ENCODE measurements at places on chromosomes 2 and 18. TPM values are rescaled to one million over a fixed set of nuclear protein-coding genes. Genes with fewer than 3 reads are reported as not detected.

The NCKAP1 gene
- 66.2 TPM for total RNA-seq

The MSH2 gene
- 13.7 TPM for total RNA-seq

The DHRS9 gene
- 1.3 TPM for total RNA-seq

The ANKZF1 gene
- 18.0 TPM for total RNA-seq

The FAM161A gene
- 2.2 TPM for total RNA-seq

The BIN1 gene
- total RNA-seq = 90.5 TPM
